ENCODE measurements at places on chromosomes 7 and 10. TPM values are rescaled to one million over a fixed set of nuclear protein-coding genes. Genes with fewer than 3 reads are reported as not detected.

DNA sequence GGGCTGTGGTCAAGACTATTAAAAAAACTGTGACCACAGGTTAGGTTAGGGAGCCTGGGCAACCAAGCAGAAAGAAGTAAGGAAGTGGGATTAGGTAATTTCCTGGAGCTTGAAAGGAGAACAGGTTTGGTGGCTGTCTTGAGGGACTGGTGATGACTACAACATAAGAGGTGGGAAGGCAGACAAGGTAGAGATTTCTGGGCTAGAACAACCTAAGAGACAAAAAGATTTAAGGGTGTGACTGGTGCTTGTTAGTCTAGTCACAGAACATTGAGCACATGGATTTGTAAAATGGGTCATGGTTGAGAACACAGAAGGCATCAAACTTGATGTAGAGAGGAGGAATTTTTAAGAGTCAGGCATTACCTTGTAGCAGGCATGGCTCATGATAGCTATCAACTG lies 123.7 kb upstream of the ASAH2 start:
- no peak for DNase-seq

GRCh38 chr7:22867003-22867402 lies 44.4 kb upstream of the TOMM7 start:
- DNase-seq = peak; percentile 85

GRCh38 chr7:123681561-123681960 lies 25.9 kb downstream of the LMOD2 start:
- DNase-seq = no peak

- DNase-seq = no peak
These were observed 4.0 kb upstream of the LGI1 start for GRCh38 chr10:93753621-93754250.

- no peak for DNase-seq
These were observed 17.7 kb downstream of the ABCA13 start for GRCh38 chr7:48188776-48189520.

DNA sequence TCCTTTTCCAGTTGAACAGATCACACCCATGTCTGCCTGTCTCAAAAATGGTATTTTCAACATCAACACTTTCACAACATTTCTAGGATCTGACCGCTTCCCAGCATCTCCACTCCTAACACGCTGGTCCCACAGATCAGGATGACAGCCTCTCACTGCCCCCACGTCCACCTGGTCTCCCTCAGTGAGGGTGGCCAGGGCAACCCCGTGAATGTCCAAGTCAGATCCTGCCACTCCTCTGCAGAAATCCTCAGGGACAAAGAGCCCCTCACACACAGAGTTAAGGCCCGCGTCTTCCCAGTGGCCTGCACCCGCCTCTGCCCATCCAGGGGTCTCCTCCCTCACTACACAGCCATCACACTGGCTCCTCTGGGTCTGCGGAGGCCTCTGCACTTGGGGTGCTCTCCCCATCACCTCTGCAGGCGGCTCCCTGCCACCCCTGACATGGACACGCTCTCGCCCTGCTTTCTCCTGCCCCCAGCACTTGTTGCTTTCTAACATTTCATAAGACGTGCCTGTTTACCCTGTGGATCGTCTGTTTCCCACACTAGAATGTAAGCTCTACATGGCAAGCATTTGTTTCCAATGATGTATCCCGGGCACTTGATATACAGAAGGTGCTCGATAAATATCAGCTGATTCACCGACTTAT lies 20.0 kb downstream of the GNA12 start:
- DNase-seq = no peak

- no peak for DNase-seq
These were observed 49.6 kb upstream of the PSMG3 start for GRCh38 chr7:1619152-1620079.

DNA sequence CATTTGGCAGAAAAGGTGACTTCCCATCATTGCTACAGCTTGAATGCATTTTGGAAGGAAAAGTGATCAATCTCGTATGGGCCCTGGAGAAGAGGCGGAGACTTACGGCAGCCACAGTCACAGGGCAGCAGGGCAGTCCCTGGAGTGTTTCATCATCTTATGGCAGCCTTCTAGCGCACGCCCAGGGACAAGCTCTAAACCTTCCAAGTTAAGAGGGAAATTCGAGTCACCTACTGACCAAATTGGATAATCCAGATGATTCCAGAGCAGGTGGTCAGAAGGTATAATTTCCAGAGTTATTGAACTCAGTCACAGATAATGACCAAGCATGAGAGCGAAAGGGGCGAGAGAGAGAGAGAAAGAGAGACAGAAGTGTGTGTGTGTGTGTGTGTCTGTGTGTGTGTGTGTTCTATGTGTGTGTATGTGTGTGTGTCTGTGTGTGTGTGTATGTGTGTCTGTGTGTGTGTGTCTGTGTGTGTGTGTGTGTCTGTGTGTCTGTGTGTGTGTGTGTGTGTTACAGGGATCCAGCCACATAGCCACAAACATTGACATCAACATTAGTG lies 123.7 kb upstream of the ADAM12 start:
- DNase-seq = no peak

DNA sequence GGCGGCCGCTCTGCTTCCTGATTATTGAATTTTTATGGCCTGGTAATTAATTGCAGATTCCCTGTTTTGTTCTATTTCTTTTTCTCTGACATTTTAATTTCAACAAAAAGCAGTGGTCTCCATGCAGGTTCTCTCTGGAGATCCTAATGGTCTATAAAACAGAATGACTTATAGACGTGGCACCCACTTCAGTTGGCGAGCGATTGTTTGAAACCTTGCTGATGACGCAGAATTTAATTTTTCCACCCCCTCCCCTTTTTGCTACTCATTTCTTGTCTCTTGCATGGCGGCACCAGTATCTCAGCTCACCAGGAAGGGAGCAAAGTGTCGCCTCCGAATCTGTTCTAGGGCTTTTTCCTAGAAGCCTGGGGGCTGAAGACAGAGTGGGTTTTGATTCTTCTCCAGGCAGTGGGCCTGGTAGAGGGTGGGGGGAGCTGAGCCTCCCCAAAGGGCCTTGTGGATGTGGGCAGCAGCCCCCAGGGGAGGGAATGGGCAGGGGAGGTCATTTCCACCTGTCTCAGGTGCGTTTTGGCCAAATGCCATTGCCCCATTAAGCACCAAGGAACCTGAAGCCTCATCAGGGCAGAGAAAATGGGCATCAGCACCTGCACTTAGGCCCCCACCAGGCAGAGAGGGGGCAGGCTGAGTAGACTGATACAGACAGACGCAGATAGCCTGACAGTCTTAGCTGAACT lies 3.5 kb upstream of the COMTD1 start:
- DNase-seq = no peak

GRCh38 chr7:2785071-2785500 lies 59.0 kb downstream of the GNA12 start:
- peak; percentile 83 for DNase-seq

- peak; percentile 21 for DNase-seq
These were observed 147.3 kb upstream of the CDCA7L start for GRCh38 chr7:22093001-22093400.

DNA sequence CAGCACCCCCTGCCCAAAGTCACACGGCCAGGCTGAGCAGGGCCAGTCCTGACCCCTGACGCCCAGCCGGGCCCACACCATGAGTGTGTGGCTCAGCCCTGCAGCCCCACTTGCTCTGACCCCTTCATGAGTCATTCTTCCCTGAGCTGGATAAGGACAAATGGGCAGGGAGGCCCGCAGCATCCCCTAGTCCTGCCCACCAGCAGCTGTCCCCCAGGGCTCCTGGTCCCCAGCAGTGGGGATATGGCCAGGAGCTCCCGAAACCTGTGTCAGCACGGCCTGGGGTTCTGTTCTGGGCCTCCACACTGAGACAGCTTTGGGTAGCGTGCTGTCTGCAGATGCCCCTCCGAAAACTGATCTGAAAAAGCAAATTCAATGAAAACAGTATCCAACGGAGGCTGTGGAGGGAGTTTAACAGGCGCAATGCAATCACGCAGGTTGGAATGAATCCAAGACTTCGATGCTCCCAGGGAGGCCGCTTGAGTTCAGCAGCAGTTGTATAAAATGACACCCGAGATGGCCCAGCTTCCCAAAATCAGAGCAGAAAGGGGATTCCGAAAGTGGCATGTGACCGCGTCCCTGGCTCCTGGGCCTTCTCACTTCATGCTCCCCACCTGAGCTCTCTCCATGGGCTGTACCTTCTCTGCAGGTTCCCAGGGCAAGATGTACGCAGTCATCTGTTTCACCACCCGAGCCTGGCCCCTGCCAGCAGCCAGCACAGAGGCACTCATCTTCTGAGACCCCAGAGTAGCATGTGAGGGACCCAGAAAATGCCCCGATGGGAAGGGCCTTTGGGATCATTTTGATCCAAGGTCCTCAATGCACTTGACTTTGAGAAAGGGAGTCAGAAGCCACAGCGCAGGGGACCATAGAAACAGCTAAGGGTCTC lies 214.1 kb downstream of the USP6NL start:
- DNase-seq = no peak

DNA sequence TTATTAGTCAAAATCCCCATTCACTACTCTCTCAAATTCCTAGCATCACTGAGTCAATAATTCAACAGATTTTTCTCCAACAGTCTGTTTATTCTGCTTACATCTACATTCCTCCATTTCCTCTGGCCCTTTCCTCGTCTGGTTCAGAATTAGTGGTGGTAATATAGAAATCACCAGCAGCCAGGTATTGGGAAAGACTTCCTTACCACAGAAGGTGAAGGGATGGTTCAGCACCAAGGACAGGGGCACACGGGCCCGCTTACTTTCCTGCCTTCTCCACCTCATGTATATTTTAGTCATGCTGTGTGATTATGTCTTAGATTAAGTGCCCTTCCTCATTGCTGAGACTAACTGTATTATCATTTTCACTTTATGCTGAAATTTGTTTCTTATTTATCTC lies 70.4 kb upstream of the APBB1IP start:
- peak; percentile 4 for DNase-seq

- no peak for DNase-seq
These were observed 165.8 kb downstream of the CACNB2 start for GRCh38 chr10:18306031-18306430.

GRCh38 chr7:150308575-150308974 lies 14.6 kb upstream of the LRRC61 start:
- DNase-seq = no peak

- no peak for DNase-seq
These were observed 86.2 kb upstream of the DDC start for GRCh38 chr7:50651271-50651989.

GRCh38 chr10:120474956-120475355 lies 17.9 kb downstream of the PLPP4 start:
- DNase-seq = no peak

DNA sequence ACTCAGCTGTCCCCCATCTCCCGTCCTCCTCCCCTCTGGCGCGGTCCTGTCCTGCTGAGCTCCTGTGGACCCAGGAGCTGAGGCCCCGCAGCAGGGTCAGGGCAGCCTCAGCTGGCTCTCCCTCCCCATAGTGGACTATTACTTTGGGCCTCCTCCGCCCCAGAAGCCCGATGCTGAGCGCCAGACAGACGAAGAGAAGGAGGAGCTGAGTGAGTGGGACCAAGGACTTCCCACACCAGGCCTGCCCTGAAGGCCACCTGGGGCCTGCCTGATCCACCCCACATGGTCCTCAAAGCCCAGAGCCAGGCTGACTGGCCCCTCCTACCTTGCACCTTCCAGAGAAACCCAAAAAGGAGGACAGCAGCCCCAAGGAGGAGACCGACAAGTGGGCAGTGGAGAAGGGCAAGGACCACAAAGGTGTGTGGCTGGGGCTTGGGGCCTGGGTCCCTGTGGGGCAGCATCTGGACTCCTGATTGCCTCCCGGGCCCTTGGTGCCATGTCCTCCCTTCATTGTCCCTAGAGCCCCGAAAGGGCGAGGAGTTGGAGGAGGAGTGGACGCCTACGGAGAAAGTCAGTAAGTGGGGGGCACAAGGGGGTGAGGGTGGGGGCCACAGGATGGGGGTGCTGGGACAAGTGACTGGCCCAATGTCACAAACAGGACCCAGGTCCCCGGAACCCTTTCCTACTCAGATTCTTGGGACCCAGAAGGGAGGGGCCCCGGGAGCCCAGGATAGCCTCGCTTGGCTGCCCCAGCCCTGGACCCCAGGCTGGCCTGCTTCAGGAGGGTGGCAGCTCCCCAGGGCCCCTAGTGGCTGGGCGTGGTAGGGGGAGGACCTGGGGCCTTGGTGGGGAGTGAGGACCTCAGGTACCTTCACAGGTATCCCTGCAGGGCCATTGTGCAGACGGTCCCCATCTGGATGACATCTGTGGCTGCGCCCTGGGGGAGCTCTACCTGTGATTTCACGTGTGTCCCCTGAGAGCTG lies 4.9 kb downstream of the AEBP1 start:
- DNase-seq = no peak

DNA sequence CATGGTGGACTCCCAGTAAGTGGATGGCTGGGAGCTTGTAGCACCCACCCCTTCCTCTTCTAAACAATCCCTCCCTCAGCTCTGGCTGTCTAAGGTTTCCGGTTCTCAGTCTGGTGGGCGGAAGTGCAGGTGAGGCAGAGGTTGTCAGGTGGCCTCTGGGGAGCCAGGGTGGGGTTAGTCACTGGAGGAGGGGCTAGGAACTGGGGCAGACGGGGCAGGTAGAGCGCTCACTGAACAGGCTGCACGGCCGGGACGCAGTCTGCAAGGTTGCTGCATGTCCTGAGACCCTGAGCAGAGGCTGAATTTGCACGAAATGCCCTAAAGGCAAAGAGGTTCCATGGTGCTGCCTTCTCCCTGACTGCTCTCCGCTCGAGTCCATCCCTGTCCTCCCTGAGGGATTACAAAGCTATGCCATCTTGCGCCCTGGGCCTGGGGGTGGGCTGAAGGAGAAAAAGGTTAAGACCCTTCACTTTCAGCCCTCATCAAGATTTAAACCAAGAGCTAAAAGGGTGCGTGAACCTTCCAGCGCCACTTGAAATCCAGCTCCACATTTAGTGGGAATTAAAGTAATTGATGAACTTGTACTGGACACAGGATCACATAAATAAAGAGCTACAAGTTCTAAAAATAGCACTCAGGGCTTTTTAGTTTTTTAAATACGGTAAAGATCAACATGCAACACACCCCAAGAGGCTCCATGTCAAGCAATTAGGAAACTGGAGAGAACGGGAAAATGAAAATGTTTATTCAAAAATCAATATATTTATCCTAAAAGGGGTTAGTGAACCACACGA lies 62.3 kb upstream of the CTBP2 start:
- no peak for DNase-seq

DNA sequence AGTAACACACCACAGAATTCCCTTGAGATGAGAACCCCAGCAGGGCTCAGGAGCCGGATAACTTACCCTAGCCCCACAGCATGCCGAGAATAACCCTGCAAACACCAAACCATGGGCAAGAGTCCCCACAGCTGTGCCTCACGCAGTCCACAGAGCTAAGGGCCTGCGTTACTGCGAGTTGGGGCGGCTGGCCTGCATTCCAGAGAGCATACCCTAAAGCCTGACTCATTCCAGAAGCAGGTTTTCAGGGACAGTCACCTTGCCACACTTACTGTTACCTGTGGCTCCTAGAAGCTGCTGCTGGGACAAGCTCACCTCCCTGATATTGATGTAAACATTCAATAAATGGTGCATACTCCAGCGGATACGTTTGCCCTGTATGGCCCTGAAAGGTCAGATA lies 18.6 kb downstream of the FGFR2 start:
- DNase-seq = no peak

The PAPOLB gene
- 0.23 TPM for total RNA-seq

The HOXA11 gene
- total RNA-seq = 0.70 TPM

The CPA2 gene
- total RNA-seq = not detected

The LANCL2 gene
- 14.0 TPM for total RNA-seq

The PTF1A gene
- not detected for total RNA-seq

The CYP2C19 gene
- not detected for total RNA-seq

The STEAP2 gene
- total RNA-seq = 1.7 TPM

The PSTK gene
- total RNA-seq = 3.2 TPM

The TRPV5 gene
- total RNA-seq = not detected

Data from dermis blood vessel endothelial cell (primary cell).